ENCODE measurements at places on chromosomes 16 and 17.

GRCh38 chr17:76233588-76234353 is 6.5 kb downstream of the RNF157 start:
- DNase-seq: no peak

- DNase-seq: no peak
These were observed 578.8 kb downstream of the CDH11 start for GRCh38 chr16:64543031-64543430.

- no peak for DNase-seq
These were observed 370.0 kb upstream of the EEF2KMT start for GRCh38 chr16:5467552-5467951.

DNA sequence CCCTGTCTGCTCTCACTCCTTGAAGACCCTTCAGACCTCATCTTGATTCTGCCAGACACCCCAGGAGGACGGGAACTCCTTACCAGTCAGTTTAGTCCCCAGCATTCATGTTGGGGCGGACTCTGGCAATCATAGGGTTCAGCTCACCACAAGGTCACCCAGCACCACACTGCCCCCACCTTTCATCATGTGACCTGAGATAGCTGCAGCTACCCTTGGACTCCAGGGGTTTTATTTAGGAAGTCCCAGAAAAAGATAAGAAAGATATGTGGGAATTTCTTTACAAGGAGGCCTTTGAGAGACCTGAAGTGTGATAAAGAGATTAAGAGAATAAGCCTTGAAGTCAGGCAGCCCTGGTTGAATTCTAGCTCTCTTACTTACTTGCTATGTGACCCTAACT is 59.8 kb upstream of the NLK start:
- DNase-seq: no peak

GRCh38 chr16:86631444-86631843 is 53.1 kb downstream of the FOXL1 start:
- no peak for DNase-seq

GRCh38 chr17:66379996-66380395 is 77.6 kb downstream of the PRKCA start:
- DNase-seq: no peak

- no peak for DNase-seq
These were observed 20.5 kb upstream of the RPTOR start for GRCh38 chr17:80523956-80524712.

DNA sequence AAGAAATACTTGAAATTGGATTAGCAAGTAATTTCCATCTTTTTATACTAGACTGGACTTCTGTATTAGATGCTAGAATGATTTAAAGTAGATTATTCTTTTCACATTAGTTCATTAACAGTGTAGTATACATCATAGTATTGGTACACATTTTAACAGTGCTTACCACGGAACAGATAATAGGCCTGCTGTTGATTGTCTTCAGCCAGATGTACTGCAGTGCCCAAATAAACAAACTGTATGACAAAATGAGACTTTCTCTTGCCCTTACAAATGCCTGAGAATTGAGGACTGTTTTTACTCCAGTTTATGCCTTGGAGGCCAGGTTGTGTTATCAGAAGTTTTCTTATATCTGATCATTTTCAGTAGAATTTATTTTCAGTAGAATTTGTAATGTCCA is 631 bp downstream of the EVI2A start:
- no peak for DNase-seq

- no peak for DNase-seq
These were observed 7.7 kb upstream of the PPL start for GRCh38 chr16:4944333-4945281.

DNA sequence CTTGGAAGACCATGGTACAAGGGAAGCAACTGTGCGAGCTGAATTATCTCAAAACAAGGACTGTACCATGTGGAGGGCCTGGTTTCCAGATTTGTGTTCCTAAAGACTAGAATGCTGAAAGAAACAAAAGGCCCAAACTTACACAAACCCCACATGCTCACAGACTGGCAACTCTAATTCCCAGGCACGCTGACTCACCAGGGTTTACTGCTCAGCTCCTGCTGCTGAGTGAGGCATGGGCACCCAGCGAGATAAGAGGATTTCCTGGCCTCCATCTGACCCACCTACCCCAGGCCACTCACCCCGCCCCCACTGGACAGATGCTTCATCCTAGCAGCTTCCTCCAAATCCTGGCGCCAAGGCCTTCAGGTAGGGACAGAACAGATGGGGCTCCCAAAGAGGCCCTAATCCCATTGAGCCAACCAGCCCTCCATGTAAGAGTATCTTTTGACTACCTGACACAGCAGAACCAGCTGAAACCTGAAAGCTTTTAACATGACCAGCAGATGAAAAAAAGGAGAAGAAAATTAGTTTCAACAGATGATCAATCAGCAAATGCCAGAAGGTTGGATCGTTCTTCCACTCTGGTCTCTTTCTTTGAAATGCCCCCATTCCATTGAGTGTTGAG is 33.9 kb downstream of the DCUN1D3 start:
- DNase-seq: no peak

GRCh38 chr16:4697848-4698291 is 4.5 kb downstream of the NUDT16L1 start:
- no peak for DNase-seq

GRCh38 chr17:37291351-37291750 is 84.4 kb upstream of the C17orf78 start:
- no peak for DNase-seq

- DNase-seq: no peak
These were observed 197.3 kb upstream of the SDK2 start for GRCh38 chr17:73841431-73842060.

- no peak for DNase-seq
These were observed 207.4 kb upstream of the EEF2KMT start for GRCh38 chr16:5305023-5305422.

GRCh38 chr16:21626659-21627277 is 25.6 kb downstream of the IGSF6 start:
- DNase-seq: no peak

DNA sequence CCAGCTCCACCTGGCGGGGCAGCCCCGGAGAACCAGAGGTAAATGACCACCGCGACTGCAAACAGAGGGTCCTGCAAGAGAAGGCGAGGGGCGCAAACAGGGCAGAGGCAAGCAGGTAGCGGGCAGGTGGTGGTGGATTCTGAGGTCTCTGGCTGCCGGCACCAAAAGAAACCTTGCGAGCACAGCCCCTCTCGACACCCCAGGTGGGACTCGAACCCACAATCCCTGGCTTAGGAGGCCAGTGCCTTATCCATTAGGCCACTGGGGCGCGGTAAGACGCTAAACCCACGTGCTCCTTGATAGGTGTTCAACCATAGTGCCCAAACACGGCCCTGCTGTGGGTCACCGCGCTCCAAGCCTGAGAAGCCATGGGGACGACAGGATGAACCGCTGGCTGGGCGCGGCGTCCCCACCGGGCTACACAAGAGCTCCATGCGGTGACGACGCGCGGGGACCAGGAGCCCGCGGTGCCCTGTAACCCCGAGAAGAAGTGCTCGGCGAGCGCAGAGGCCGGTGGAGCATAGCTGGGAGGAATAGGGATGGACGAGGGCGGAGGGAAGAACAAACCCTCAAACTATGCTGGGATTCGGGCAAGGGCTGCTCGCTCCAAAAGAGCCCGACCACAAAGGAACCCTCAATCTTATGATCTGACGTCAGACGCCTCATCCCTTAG is 12.4 kb downstream of the ATP5PD start:
- DNase-seq: peak; percentile 83

GRCh38 chr16:84732674-84733352 is 33.0 kb downstream of the USP10 start:
- DNase-seq: no peak

GRCh38 chr17:49365667-49366066 is 3.6 kb upstream of the ZNF652 start:
- DNase-seq: peak; percentile 15

- no peak for DNase-seq
These were observed 229.6 kb downstream of the MRTFB start for GRCh38 chr16:14300705-14301168.

GRCh38 chr16:50002190-50002589 is 22.8 kb upstream of the CNEP1R1 start:
- DNase-seq: no peak

DNA sequence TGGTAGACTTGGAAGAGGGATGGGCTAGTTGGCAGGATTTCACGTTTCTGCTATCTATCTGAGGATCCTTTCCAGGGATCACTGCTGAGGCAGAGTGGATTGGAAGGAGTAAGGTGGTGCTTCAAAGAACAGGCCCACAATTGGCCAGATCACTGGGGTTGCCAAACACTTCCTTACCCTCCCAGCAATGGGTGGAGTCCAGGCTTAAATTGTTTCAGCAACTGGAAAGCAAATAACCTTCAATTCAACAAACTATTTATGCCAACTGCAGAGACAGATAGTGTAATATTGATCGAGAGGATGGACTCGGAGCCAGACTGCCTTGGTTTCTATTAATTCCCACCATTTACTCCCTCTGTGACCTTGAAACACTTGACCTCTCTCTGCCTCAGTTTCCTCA is 2.1 kb downstream of the ARRB2 start:
- no peak for DNase-seq

DNA sequence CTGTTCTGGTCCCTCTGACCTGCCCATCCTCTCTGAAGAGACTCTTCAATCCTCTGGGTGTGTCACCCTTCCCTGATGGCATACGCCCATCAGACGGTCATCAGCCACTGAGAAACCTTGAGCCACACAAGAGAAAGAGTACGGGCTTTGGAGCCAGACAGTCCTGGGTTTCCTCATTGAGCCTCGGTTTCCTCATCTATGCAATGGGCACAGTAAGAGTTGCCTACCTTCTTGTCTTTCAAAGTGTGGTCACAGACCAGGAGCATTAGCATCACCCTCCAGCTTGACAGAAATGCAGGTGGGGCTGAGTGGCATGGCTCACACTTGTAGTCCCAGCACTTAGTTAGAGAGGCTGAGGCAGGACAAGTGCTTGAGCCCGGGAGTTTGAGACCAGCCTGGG is 26.1 kb upstream of the MEAK7 start:
- no peak for DNase-seq

DNA sequence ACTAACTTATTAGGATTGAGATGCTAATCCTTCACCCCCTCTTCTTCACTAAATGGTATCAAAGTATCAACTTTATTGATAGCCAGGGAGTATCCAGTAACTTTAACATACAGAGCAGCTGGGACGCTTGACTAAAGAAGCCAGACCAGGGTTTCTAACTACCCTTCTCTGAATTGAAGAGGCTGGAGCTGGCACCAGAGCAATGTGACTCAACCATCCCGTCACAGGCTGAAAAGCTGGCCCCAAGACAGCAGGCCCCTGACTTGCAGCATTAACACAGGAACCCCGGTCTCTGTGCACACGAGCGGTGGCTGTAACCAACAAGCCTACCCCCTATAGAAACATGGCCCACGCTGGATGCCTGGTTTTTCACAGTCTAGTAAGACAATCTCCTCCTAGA is 59.8 kb downstream of the ANKFN1 start:
- DNase-seq: no peak

DNA sequence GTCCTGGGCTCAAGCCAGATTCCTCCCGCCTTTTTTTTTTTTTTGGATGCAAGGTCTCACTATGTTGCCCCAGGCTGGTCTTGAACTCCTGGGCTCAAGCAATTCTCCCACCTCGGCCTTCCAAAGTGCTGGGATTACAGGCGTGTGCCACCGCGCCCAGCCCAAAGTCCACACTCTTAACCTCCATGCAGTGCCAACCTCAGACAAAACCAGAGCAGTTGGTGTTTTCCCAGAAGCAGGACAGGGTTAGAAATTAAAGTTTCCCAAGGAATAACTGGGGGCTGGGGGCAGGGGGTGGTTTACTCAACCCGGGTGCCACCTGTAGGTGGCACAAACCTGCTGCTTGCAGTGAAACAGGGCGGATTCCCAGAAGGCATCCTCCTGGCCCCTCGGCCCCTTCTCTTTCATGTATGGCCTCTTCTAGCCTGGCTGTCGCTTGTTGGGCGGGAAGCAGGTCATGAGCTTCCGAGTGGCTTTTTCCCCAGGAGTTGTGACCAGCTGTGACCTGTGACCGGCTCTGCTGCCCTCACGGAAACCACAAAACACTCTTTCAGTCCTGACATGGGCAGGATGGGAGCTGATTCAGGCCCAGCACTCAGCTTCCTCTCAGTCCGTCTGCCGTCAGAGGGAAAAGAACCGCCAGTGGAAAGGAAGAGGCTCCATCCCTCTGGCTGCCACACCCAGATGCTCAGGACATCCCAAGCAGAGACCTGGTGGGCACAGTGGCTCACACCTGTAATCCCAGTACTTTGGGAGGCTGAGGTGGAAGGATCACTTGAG is 25.6 kb upstream of the USP7 start:
- no peak for DNase-seq

DNA sequence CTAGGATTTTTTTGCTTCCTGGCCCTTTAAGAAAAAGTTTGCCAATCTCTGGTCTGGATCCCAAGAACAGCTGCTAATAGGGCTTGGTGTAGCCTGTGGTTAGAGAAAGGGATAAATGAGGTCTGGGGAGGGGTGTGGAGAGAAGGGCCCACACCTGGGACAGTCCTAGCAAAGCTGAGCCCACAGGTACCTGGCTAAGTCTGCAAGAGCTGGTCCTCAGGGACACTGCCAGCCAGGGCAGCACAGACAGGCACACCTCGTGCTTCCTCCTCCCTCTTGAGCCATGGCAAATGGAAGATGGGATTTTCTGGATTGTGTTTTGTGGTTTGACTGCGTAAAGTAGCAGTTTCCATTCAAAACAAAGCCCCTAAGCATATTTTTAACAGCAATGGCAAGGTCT is 217.5 kb downstream of the SOX9 start:
- no peak for DNase-seq

DNA sequence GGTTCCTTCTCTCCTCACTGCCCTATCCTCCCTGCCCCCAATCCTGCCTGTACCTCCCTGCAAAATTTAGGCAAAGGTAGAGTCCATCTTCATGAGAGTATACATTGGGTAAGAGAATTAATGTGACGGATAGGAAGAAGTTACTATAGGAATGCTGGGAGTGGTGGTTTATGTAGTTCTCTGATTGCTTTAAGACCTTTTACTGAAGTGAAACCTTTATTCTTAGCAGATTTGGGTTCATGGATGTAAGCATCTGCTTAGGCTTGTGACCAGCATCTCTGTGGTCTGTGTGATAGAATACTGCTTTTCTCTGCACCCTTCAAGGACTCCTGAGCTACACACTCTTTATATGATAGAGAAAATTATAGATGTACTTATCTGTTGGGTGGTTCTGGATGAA is 127.3 kb downstream of the PRKCA start:
- no peak for DNase-seq

DNA sequence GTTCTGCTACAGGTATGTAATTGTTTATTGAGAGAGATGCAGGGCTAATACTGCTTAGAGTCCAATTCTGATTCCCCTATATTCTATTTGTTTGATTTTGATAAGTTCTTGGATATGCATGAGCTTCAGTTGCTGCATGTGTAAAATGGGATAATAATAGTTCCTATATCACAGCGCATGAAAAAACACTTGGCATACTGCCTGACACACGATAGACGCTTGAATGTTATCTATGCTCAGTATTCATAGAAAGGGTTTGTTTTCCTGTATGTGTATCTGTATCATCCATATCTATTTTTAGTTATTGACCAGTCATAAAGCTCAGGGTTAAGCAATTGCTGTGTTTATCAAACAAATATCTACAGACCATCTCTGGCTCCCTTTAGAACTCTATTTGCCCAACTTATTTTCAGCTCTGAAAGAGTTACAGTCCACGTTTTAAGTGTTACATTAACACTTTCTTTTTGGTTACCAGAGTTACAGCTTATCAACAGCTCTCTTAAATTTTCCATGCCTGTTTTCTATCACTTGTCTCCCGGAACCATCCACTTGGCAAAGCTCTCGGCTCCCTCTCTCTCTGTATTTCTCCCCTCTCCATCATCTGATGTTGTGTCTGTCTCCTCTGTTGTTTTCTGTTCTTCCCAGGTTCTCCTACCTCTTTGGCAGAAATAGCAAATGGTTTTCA is 334.8 kb downstream of the CBLN1 start:
- DNase-seq: no peak
